ENCODE measurements at places on chromosomes 6 and 20. TPM values are rescaled to one million over a fixed set of nuclear protein-coding genes. Genes with fewer than 3 reads are reported as not detected.

Gene BPIFB2
- total RNA-seq, result not detected

Gene ZNF334
- 2.1 TPM for total RNA-seq

- DNase-seq, result no peak
Measured at GRCh38 chr20:16178546-16179135, 394.6 kb downstream of the KIF16B start.

- DNase-seq, result no peak
Measured at GRCh38 chr6:31614075-31614619, 887 bp upstream of the AIF1 start.

- no peak for DNase-seq
Measured at GRCh38 chr6:99933129-99933528, 60.9 kb downstream of the MCHR2 start.

DNA sequence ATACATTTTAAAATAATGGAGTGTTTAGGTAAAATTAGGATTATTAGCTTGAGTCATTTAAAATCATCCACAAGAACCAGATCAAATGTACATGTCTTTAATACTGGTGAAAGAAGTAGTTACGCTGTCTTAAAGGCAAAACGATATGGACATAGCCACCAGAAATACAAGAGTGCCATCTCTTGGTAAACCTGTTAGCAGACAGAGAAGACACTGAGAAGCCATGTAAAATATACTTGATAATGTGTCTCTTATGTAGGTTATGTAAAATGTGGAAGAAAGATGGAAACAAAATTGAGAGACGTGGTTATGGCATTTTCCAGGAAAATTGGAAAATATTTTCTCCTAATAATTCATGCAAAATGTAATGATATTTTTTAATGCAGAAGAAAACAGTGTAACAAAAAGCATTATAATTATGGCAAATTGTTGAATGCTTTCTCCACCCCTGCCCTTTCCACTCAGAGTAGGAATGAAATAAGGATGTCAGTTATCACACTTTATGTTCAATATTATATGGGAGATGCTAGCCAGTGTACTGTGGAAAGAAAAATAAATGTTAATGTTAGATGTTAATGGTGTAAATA, 12.2 kb upstream of the SLC17A2 start:
- no peak for DNase-seq

Gene GRIK2
- 0.14 TPM for total RNA-seq

Gene ARMH2
- 2.2 TPM for total RNA-seq

DNA sequence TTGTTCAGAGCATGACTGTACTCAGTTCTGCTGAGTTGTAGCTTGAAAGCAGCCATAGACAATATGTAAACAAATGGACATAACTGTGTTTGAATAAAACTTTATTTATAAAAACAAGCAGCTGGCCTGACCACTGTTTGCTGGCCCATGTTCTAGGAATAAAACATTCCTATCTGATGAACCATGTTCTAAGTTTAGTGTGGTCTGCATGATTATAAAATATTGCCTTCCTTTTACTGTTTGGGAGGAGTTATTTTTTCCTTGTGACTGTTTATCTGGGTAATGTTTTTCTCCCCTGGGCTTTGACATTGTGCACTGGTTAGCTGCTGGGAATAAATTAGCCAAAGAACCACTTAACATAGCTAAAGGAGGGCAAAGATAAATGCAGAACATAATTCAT, 55.1 kb downstream of the CDS2 start:
- no peak for DNase-seq

DNA sequence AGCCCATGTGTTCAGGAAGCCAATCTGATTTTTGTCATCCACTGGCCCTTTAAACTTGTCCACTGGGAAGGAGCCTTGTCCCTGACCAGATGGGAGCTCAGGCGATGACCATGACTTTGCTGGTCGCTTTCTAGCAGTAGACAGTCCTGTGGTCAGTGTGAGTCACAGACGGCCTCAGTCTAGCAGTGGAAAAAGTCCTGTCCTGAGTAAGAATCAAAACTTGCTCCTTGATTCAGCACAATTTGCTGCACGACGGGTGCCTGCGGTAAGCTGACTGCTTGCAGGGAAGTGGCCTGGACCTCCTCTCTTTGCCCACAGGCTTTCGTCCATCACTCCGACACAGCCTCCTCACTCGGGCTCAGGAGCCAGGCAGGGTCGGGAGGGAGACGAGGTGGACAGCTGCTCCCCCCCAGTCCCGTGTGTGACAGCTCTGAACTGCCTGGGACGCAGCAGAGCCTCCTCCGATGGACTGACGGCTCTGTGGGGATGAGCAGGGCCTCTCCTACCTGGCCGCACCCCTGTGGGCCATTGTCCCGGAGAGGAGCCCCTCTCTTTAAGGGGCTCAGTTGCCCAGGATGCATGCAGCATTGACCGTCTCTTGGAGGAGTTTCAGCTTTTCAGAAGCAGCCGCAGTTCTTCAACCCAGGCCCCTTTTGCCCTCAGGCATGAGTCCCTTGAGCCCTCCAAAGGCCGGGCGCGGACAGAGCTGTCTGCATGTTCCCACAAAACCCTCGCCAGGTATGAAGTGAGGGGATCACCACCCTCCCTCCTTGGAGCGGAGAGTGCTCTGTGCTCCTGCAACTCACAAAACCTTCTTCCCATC, 209.2 kb downstream of the ANKRD60 start:
- DNase-seq, result no peak

Gene MYH7B
- 0.20 TPM for total RNA-seq

GRCh38 chr6:127630800-127631199, 53.8 kb downstream of the C6orf58 start:
- DNase-seq, result no peak

DNA sequence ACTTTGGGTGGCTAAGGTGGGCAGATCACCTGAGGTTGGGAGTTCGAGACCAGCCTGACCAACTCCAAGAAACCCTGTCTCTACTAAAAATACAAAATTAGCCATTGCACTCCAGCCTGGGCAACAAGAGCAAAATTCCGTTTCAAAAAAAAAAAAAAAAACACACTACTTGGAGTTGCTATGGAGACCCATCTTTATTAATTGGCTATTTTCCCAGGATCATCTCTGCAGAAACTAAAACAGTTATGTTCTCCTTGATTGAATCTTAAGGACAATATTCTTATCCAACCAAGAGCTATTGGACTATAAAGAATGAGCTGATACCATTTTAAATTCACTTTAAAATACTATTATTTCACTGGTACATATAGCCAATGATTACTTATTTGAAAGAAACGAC, 14.7 kb downstream of the AKIRIN2 start:
- DNase-seq, result no peak

DNA sequence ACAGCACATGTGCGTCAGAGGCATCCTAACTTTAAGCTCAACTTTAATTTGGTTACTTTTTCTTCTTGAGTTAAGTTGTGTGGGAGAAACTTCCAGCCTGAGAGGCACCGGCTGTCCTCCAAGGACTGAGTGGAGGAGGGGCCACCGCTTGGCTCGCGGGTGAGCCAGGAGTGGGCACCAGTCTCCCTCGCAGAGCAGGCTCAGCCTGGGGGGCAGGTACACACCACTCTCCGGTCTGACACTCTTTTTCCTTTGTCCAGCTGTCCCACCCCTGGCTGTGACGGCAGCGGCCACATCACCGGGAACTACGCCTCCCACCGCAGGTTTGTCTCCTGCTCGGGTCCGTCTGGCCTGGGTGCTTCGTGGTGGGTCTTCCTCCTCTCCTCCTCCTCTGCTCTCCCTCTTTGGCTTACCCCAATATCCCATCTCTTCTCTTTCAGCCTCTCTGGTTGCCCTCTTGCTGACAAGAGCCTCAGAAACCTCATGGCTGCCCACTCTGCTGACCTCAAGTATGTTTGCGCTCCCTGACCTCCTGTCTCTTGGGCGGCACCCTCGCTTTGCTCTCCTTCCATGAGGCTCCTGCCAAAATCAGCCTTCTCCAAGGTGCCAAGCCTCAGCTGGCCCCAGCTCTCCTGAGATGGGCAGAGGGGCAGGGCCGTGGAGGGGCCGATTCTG, 32.6 kb upstream of the PCMTD2 start:
- DNase-seq, result no peak

GRCh38 chr20:53986037-53986650, 84.2 kb downstream of the BCAS1 start:
- DNase-seq, result no peak

Gene TUBB1
- not detected for total RNA-seq

DNA sequence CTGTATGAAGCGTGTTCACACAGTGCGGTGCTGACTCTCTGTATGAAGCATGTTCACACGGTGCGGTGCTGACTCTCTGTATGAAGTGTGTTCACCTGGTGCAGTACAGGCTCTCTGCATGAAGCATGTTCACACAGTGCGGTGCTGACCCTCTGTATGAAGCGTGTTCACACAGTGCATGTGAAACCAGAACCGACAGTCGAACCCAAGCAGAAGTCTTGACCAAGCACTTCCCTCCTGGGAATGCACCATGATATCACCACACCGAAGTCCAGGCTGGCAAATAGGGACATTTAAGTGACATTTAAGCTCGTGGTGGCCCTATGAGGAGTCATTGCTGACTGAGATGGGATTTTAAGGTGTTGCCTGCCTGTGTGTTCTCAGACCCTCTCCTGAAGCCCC, 11.3 kb upstream of the SERPINB1 start:
- DNase-seq, result no peak

GRCh38 chr20:59164686-59165391, 1.2 kb downstream of the ZNF831 start:
- DNase-seq, result no peak

DNA sequence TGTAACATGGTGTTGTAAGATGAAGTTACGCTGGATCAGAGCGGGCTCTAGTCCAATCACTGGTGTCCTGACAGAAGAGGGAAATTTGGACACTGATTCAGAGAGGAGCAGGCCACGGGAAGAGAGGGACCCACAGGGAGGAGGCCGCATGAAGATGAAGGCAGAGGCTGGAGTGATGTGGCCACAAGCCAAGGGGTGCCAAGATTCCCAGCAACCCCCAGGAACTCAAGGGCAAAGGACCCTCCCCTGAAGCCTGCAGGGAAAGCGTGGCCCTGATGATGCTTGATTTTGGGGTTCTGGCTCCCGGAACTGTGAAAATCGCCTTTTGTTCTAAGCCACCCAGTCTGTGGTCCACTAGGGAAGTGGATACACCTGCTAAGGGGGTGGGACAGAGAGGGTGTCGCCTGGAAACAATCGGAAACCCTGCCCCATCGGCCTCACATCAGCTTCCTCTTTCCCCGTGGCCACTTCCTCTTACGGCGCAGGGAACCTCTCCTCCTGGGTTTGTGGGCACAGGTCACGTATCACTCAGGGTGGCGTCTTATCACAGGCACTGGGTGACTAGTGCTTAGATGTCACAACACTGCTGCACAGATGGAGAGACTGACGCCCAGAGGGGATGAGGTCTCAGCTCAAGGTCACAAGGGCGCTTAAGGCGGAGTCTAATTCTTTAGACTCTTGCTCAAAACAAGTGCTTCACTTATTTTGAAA, 58.0 kb downstream of the SULF2 start:
- DNase-seq, result peak; percentile 77

Gene CRISP3
- total RNA-seq, result not detected

DNA sequence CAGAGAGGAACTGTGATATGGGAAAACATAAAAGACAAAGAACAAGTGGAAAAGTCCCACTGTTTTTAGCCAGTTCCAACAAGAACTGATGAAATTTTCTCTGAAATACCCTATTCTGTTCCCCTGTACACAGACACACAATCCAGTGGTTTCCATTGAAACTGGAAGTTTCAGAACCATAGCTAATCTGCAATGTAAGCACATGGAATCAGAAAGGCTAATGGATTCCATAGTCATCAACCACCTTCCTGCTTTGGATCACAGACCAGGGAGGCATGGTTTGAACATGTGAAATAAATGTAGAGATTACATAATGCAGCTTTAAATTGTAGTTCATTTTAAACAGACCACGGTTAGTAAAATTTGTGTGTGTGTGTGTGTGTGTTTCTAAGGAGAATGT, 242.1 kb downstream of the GJA1 start:
- DNase-seq, result no peak

Data from activated naive CD8-positive, alpha-beta T cell treated with anti-CD3 and anti-CD28 coated beads, Interleukin-2, amount 10 ng/mL, durations not matched to agents 7 days and 5 days (primary cell).